NCI-H1930 (cell line): ENCODE measurements at places on chromosomes 13 and 19.

GRCh38 chr19:13960863-13961784, 8.8 kb downstream of the DCAF15 start:
- no peak for DNase-seq

GRCh38 chr13:36352350-36352749, 6.2 kb upstream of the SPART start:
- DNase-seq = no peak

GRCh38 chr19:39112338-39112890, 13.2 kb upstream of the PAK4 start:
- DNase-seq = no peak

- DNase-seq = no peak
Observed at GRCh38 chr13:64471916-64472315, 2758.2 kb downstream of the PCDH9 start.

- no peak for DNase-seq
Observed at GRCh38 chr19:1225440-1226226, 12.2 kb downstream of the CBARP start.

- no peak for DNase-seq
Observed at GRCh38 chr19:16446724-16447368, 24.9 kb downstream of the EPS15L1 start.
